ENCODE measurements at places on chromosomes 11 and 22.

- DNase-seq, result no peak
These were observed 807.6 kb downstream of the BRD1 start for GRCh38 chr22:49019737-49020713.

- no peak for DNase-seq
These were observed 6.8 kb upstream of the SAA1 start for GRCh38 chr11:18259259-18259658.

DNA sequence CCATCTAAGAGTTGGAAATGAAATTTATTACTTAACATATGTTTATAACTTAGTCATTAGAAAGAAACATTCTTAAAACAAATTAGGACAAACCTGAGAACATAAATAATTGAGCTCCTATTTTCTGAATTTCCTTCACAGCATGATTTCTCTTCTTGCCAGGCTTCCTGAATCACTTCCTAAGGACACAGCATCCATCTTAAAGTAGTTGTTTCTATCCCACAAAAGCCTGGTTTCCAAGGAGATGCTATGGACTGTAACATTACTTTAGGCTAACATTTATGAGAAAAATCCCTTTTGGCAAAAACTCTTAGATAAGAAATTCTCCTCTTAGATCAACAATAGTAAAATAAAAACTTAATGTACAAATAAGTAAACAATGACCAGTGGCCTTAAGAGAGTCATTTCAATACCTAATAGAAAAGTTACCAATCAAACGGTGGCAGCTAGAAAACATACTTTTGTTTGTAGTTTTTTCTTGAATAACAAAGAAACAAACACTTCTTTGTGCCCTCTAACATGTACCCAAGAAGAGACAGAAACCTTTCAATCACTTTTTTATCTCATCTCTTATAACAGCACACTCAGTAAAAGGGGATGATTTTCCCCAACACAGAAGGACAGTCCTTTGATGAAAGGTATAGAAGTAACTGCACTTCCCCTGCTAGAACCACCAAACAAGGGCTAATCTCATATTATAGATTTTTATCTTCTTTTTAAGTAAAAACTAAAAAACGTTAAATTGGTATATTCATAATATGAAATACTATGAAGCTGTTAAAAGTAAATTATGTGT, 74.5 kb downstream of the TTC28 start:
- no peak for DNase-seq

DNA sequence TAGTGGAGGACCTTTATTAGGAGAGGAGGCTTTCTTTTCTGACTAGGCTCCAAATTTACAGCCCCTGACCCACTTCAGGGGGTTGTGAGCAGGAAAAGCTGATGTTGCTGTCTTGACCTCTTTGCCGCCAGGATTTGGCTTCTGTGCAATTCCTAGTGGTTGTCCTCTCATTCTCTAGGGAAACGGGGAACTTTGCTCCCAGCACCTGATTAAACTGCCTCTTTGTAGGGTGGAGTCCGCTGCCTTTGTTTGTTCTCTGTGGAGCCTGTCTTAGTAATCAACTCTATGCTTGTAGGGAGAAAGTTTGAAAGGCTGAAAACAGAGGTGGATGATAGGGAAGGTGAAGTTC, 16.3 kb downstream of the CTNND1 start:
- no peak for DNase-seq

GRCh38 chr11:35100013-35100383, 39.0 kb upstream of the CD44 start:
- DNase-seq, result no peak

All from left cardiac atrium (tissue), 4 donors.